ENCODE measurements at places on chromosomes 12 and 14.
A peak's percentile ranks its signal among the peaks of the same experiment; 100 is the strongest.

DNA sequence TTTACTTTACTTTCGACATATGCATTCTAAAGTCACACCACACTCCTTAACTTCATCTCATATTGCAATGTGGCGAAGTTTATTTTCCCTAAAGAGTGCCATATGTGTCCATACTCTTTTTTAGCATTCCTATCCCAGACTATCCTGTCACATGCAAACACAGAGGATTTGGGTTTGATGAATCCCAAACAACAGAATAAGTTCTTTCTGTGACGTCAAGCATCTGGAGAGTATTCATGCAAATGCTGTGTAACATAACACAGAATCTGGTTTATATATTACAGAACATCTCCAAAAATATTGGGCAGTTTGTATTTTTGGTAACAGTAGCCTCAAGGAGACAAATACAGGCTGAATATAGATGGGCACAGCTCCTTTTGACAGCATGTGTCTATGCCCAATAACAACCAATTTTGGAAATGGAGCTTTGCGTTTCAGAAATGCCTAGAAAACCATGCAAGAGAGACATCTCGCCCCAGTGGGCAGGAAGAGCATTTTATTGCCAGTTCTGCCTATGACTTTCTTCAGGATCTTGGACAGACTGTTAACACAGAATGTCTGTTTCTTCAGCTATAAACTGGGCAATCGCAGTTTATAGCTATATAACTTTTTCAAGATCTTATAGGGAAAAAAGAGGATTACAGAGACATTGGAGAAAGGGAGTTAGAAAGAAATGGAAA lies 190.8 kb downstream of the ADAMTS20 start:
- no peak for DNase-seq

DNA sequence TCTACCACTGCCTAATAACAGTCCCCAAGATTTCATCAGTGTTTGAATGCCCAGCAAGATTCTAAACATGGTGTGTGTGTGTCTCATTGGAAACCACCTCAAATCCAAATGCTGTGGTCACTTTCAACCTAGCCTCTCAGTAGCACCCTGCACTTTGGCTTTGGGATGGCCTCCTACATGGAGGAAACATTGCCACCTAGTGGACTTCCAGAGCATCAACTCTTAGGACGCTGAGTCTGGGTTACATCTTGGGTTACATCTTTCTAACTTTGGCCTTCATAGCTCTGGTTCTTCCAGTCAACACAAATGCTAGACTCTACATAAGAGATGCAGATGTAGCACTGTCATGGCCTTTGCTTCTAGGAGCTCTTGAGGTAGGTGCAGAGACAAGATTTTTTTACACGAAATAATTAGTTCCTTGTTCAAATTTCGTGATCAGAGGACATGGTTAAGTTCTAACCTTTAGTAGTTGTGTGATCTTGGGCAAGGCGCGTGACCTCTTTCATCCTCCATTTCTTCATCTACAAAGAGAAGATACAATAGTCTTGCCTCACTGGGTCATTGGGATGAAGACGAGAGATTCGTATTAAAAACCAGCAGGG lies 113.5 kb upstream of the VASH1 start:
- peak; percentile 27 for DNase-seq

GRCh38 chr12:24045816-24046257 lies 96.4 kb upstream of the SOX5 start:
- no peak for DNase-seq

DNA sequence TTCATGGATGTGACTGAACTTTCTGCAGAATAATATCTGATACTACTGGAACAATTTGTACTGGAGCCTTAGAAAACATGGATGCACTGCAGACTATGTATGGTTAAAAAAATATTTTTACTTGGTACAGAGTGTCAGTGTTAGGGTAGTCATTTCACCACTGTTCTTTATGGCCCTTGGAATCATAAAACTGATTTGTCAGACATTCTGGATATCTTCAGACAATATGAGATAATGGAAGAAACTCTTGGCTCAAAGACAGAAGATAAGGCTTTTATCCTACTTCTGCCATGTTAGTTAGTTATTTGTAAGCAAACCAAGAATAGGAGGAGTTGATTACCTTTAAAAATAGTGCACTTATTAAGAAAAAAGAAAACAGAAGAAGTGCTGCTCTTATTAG lies 209.4 kb downstream of the LRIG3 start:
- DNase-seq = no peak

- peak; percentile 19 for DNase-seq
Measured at GRCh38 chr12:115998119-115998633, 279.3 kb downstream of the MED13L start.

GRCh38 chr14:95701846-95702221 lies 12.1 kb downstream of the TCL1A start:
- DNase-seq = no peak

Data from NCI-H2029 (cell line).